ENCODE measurements at places on chromosomes 4 and X.

- no peak for DNase-seq
Measured at GRCh38 chr4:8284391-8284790, 14.8 kb downstream of the HTRA3 start.

- no peak for DNase-seq
Measured at GRCh38 chrX:110758781-110759422, 36.7 kb downstream of the CHRDL1 start.

- DNase-seq: no peak
Measured at GRCh38 chrX:102599951-102600579, 750 bp downstream of the ARMCX5 start.

GRCh38 chrX:110286106-110286505, 31.8 kb downstream of the AMMECR1 start:
- DNase-seq: no peak

DNA sequence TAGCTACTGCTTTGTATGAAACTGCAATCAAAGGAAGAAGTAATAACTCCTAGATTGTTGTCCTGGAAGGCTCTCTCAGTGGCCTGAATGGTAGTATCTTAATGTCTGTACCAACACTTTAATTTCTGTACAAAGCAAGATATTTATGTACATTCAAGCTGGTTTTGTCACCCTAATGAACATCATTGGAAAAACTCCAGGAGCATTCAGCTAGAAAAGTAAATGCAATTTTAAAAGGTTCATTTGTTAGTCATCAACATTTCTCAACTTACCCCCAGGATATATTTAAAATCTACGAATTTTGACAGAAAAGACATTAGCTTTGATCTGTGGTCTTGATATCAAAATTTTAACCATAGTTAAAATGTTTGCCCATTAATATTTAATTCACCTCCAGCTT, 80.0 kb upstream of the FGF13 start:
- no peak for DNase-seq

- DNase-seq: no peak
Measured at GRCh38 chr4:88731381-88731780, 33.8 kb upstream of the NAP1L5 start.

DNA sequence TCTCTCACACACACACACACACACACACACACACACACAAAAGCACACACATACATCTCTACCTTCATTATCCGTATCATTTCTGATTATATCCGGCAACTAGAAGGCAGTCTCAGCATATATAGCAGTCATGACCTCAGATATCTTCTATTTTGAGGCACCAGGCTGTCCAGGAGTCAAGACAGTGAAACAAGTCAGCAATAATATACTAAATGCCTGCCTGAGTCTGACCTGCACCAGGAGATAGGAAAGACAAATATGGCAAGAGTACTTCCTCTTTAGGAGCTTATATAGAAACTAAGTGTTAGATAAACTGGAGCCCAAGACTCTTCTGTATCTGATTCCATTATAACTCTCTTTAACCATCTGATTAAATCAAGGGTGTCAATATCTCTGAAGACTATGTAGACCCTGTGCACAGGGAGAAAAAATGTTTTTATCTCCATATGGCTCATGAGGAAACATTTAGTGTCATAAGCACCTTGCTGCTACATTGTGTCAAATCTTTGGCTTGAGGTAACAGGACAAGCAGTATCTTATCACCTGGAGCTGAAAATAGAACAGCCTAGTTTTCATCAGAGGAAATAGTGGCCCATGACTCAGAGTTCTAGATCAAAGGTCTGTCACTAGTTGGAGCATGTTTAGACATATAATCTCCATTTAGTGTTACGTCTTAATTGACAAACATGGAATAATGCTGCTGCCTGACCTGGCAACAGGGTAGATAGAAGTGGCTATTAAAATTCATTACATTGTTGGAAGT, 27.0 kb upstream of the FAM47B start:
- DNase-seq: no peak

- DNase-seq: no peak
Measured at GRCh38 chrX:261167-261918, 19.8 kb upstream of the PLCXD1 start.

DNA sequence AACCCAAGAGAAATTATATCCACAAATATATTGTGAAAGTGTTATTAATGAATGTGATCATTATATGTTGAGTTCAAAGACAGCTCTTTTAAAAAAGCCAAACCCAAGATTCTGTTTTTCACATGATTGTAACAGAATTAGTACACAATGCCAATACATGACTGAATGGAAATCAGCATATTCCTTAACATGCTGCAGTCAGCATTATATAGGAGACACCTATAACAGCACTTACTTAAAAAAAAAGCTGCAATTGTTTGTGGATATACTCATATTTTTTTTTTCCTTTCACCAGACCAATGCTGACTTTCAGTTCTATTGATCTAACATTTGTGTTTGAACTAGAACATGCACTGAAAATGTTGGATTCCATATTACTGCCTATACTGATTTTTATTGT, 165.2 kb downstream of the CCSER1 start:
- DNase-seq: no peak

DNA sequence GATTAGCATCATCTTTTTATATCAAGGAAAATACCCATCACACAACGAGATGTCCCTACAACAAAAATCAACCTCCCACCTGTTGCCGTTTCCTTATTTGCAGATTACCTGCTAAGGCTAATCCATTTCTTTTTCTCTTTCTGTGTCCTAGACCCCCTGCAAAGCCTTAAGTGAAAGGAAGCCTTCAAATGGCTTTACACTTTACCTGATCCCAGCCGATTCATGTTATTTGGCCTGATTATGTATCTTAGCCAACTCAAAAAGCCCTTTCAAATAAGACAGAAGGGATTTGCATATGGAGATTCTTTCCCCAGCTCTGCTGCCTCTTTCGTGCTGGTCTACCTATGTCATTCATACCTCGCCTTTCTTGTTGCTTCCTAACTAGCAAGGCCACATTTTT, 14.4 kb downstream of the ABCG2 start:
- no peak for DNase-seq

- no peak for DNase-seq
Measured at GRCh38 chr4:54547299-54548097, 110.3 kb upstream of the KIT start.

DNA sequence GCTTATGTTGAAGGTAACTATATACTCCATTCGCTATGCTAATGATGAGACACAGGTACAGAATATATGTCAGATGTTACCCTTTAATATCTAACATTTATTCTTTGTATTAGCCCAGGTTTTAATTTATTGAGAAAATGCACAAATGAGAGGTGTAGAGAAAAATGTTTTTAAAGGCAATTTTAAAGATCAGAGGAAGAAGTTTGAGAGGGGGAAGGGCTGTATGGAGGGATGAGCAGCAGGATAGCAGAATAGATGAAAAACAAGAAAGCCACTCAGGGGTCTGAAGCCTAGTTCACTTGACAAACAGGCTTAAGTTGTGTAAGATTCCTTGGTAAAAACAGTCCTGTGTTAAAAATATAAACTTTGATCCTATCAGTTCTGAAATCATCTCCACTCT, 3.7 kb downstream of the MAB21L2 start:
- no peak for DNase-seq

DNA sequence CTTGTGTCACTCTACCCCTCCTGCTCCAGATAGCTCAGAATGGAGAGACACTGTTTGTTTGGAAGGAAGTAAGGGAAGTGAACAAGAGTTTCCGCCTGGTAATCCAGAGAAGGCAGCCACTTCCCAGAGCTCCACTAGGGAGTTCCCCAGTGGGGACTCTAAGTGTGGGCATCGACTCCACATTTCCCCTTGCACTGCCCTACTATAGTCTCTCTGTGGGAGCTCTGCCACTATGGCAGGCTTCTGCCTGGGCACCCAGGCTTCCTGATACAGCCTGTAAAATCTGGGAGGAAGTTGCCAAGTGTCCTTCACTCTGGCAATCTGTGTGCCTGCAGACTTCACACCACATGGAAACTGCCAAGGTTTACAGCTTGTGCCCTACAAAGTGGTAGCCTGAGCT, 245.8 kb upstream of the DMD start:
- DNase-seq: no peak

DNA sequence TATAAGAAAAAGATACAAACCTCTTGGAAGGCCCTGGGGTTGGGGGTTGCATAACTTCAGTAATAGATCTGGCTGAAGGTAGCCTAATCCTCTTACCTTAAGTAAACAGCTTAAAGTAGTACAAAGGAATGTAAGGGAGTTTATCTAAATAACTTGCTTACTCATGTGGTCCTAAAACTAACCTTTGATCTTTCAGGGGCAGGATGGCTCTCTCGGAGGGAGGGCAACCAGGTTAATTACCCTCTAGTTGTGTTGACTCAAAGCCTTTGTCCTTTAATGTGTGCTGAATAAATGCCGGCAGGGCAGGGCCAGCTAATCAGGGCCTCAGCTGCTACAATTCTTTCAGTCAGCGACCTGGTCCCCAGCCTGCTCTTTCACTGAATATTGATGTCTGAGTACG, 822.0 kb upstream of the SLIT2 start:
- DNase-seq: no peak

- no peak for DNase-seq
Measured at GRCh38 chrX:133865761-133866471, 119.5 kb downstream of the GPC3 start.

DNA sequence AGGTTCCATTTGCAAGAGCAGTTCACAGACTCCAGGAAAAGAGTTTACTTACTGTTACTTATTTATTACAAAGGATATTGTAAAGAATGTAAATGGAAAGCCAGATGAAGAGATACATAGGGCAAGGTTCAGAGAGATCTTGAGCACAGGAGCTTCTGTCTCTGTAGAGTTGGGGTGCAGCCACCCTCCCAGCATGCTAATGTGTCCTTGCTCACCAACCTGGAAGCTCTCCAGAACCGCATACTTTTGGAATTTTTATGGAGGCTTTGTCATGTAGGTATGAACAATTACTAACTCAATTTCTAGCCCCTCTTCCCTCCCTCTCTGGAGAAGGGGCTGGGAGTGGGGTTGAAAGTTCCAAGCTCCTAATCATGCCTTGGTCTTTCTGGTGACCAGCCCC, 857.2 kb downstream of the RPA4 start:
- no peak for DNase-seq

- no peak for DNase-seq
Measured at GRCh38 chrX:20414066-20414465, 147.4 kb upstream of the RPS6KA3 start.

DNA sequence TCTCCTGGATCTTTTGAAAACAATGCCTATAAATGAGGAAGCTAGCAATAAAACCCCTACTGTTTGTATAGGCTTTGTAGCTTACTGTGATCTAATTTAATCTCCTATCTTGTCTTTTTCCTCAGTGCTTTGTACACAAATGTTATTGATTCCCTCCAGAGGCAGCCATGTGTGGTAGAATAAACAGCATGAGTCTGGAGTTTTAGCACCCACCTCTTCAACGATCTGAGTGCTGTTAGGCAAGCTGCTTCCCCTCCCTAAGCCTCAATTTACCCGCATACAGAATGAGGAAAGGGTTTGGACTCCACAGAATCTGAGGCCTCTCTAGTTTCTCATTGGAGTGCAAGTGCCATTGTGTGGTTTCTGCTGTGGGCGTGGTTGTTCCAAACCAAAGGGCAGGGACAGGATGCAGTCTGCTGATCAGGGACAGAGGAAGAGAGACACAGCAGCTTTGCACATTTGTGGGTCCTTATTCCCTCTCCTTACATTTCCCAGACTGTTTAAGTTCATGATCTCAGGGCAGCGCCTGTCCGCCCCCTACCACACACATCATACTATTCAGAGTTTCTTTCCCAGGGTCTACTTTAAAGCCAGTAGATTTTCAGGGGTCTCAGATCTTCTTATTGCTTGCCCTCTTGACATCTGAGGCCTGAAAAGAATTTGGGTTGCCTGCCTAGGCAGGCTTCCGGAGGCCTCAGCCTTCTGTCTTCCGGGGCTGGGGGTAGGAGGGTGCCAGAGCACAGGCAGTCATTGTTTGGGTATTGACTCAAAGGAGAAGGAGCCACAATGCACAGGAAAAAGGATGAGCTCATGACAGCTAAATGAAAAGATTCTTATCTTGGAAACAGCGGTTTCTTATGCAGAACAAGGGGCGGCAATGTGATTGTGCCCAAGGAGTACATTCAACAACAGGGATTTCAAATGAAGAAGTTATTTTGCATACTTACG, 114.9 kb upstream of the TEX13D start:
- DNase-seq: no peak

- no peak for DNase-seq
Measured at GRCh38 chrX:40281336-40282005, 183.7 kb upstream of the BCOR start.
